ENCODE measurements at places on chromosomes 1 and 21.

DNA sequence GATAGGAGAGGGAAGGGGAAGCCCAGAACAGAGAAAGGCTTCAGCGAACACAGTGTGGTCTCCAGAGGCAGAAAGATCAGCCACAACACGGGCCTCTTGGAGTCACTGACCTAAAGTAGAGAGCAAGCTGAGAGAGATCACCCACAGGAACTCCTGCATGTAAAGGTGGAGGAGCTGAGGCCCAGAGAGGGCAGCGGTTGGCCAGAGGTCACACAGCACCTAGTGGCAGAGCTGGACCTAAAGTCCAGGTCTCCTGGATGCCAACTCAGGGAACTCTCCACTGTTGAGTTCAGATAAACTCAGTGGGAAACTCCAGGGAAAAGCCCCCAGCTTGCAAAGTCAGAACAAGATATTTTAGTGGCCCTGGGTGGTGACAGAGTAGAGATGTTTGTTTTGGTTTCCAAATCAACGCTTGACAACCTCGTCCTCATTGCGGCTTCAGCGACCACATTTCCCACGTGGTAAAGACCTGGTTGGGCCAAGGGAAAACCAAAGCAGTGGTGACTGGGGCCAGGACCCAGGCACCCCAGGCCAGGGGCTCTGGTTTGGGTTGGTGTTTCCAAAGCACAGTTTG lies 4.6 kb downstream of the IFFO2 start:
- DNase-seq = no peak

- DNase-seq = no peak
Measured at GRCh38 chr1:41411229-41411628, 50.0 kb downstream of the FOXO6 start.

GRCh38 chr1:227901906-227902640 lies 45.7 kb downstream of the WNT9A start:
- no peak for DNase-seq

DNA sequence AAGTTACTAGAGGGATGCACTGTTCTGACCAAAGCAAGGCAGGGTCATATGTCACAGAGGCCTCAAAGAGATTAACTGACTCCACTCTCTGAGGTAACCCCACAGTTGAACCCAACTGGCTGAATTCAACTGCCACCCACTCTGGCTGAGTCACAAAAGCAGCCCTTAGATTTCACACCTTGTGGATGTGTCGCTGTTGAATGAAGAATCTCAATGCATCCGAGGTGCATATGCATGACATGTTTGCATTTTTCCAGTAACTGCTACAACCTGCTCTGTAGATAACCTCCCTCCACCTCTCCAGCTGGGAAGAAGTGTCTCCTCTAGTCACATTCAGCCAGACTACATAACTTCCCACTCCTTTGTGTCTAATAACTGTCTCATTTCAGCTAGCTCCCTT lies 27.9 kb upstream of the KIF21B start:
- DNase-seq = no peak

GRCh38 chr1:152143150-152143887 lies 15.7 kb downstream of the RPTN start:
- DNase-seq = peak; percentile 16

- DNase-seq = peak; percentile 75
Measured at GRCh38 chr1:31154632-31155215, 85.0 kb downstream of the NKAIN1 start.

DNA sequence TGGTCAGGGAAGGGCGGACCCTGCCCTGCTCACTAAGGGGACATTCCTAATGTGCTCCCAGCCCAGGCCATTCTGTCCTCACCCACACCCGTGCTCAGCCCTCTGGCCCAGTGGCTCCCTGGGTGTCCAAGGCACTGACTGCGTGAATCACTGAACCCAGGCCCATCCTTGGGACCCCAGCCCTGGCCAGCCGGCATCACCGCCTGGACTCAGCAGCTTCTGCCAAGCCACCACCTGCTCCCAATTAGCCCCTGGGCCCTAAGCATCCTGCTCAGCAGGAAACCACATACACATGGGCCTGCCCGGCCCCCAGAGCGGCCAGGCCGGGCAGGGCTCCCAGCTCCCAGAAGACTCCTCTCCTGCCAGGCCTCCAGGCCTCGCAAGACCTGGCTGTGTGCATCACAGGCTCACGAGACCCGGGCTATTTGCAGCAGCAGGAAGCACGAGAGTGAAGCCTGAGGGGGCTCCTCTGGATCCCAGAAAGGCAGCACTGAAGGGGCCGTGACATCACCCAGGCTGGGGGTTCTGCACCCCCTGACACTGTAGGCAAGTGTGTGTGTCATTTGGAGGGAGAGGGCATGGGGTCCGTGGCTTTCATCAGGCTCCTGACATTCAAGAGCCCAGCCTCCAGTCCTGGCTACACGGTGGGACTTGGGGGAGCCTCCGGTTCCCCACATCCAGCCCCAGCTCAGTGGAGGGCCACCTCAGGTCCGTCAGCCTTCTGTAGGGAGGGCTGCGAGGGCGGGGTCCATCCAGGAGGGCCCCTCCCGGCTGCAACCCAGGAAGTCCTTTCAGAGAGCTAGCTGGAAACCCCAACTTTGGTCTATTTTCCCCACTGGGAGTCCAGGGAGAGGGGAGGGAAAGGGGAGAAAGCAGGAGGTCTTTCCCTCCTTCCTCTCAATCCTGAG lies 1.6 kb downstream of the MFAP2 start:
- DNase-seq = no peak

- DNase-seq = no peak
Measured at GRCh38 chr1:185864331-185864730, 130.1 kb downstream of the HMCN1 start.

GRCh38 chr1:29784276-29785136 lies 548.2 kb downstream of the PTPRU start:
- DNase-seq = no peak

GRCh38 chr1:7302873-7303272 lies 468.2 kb upstream of the VAMP3 start:
- DNase-seq = no peak

DNA sequence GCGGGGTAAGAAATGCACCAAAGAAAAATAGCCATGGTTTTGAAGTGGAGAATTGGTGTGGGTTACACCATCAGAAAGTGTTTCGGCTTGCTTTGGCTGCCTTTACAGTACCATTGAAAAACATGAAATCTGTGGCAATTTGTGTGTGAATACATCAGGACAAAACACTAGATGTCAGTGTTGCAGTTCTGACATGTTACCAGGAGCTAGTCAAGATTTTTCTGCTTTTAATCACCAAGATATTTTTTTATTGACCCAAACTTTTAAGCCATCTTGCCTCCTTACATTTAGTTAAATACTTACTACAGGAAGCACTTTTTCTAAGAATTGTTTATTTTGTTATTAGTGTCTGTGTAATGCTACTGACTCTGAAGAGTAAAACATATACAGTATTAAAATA lies 14.3 kb downstream of the RRP15 start:
- no peak for DNase-seq

DNA sequence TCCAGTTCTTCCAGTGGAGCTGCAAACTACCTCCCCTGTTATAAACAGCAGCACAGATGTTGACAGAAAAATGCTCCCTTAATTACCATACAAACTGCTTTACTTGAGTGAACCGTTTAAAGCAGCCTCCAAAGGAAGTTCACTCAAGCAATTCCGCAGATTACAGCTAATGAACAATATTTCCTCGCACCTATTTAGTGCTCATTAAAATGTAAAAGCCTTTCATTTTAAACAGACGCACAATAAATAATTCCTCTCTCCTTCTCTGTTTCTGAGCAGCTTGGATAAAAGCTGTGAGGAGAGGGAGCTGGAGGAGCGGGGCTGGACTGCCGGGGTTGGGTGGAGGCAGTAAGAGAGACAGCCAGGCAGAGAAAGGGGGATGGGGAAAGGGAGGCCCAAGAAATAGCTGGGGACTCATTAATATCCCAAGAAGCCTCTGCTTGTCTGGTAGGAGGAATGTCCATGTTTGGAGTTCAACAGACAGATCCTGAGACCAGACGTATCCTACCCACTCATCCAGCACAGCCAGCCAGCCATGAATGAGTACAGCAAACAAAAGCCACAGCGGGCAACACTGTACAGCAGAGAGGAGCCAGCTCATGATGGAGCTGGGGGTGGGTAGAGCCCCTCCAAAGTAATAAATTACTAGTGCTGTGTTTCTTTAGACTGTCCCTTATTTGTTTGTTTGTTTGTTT lies 227.7 kb downstream of the GPATCH2 start:
- DNase-seq = no peak

DNA sequence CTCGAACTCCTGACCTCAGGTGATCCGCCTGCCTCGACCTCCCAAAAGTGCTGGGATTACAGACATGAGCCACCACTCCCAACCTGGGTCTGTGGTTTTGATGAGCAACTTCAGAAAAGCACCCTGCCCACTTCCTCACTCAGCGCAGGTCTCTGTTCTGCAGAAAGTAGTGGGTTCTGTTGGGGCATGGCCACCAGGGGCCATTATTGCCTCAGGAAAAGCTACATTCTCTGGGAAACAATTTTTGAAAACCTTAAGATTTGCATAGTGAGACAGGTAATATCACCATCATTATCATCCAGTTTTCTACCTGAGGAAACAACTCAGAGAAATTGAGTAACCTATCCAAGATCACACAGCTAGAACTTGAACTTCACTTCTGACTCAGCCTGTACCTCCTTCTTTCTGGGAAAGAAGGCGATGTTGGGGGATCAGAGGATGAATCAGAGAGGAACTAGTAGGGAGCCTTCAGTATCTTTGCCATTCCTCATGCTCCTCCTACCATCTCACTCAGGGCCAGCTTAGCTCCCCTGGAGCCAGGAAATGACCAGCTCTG lies 7.1 kb upstream of the NES start:
- DNase-seq = peak; percentile 93

Measured in NCI-H226 (cell line).